ENCODE measurements at places on chromosomes 12 and 14.

- no peak for DNase-seq
Measured at GRCh38 chr14:23478109-23478759, 8.7 kb downstream of the NGDN start.

DNA sequence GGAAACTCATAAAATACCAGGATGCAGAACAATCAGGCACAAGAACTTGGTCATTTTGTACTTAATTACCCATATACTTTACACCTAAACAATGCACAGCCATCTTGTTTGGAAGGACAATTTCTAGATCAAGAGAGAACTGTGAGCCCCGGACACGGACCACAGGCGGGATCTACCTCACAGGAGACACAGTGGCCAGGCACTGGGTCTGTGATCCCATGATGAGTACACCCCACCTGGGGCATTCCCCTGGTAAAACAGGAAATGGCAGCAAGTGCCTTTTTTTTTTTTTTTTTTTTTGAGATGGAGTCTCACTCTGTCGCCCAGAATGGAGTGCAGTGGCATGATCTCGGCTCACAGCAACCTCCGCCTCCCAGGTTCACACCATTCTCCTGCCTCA, 15.2 kb downstream of the GOLGA3 start:
- DNase-seq = no peak

GRCh38 chr12:3454780-3455179, 36.2 kb upstream of the PRMT8 start:
- no peak for DNase-seq

- DNase-seq = no peak
Measured at GRCh38 chr12:22163594-22163993, 117.6 kb downstream of the CMAS start.

- DNase-seq = no peak
Measured at GRCh38 chr14:35789651-35790050, 19.4 kb downstream of the RALGAPA1 start.
